ENCODE measurements at places on chromosomes 11 and 22.

GRCh38 chr11:92855607-92856405 is 113.6 kb upstream of the MTNR1B start:
- DNase-seq: no peak

DNA sequence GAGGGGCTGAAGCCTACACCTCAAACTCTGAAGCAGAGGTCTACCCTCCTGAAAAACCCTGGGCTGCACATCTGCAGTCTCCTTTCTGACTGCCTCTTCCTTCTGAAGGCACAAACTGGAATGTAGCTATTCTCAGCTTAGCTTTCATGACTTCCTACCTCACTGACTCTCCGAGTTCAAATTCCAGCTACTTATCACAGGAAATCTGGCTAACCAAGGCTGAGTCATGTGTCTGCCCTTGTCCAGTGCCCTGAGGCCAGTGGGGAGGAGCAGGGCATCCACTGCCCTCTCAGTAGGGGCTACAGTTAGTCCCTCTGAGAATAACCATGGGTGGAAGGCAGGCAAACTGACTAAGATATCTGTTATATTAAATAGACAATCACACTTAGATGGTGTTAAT is 29.2 kb downstream of the PDGFD start:
- no peak for DNase-seq

- DNase-seq: no peak
Observed at GRCh38 chr11:69588270-69588669, 52.7 kb upstream of the CCND1 start.

GRCh38 chr22:43891360-43892182 is at the start of gene PNPLA5:
TSS of gene PNPLA5 (minus strand) at chr22:43892013. CDS start at chr22:43891880, 133 bp downstream.
- peak; percentile 40 for DNase-seq

DNA sequence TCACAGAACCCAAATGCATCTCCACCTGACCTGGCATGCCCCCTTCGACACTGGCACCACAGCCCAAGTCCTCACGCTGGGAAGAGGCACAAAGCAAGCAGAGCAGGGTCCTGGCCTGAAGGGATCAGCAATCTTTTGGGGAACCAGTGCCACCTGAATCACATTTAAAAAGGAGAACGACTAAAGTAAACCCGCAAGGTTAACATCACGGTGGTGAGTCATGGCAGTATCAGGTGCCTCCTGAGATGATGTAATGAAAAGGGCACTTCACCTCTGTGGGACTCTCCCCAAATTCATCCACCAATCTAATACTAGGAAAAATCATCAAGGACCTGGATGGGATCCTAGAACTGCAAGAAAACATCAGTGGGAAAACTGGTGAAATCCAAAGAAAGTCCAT is 44.9 kb downstream of the PACSIN2 start:
- no peak for DNase-seq

All from psoas muscle (tissue), 8 donors.